ENCODE measurements at places on chromosomes 3 and 15. TPM values are rescaled to one million over a fixed set of nuclear protein-coding genes. Genes with fewer than 3 reads are reported as not detected.
A peak's percentile ranks its signal among the peaks of the same experiment; 100 is the strongest.

The FBXO40 gene
- 0.06 TPM for total RNA-seq

The GRK7 gene
- total RNA-seq = not detected

The MNS1 gene
- total RNA-seq = not detected

The ADAMTSL3 gene
- total RNA-seq = 1.4 TPM

The MAGI1 gene
- 77.9 TPM for total RNA-seq

The ARL6 gene
- total RNA-seq = 12.0 TPM

The GP5 gene
- total RNA-seq = 0.13 TPM

The CCDC9B gene
- 0.78 TPM for total RNA-seq

- no peak for DNase-seq
These were observed 34.8 kb downstream of the CCNL1 start for GRCh38 chr3:157125101-157125500.

DNA sequence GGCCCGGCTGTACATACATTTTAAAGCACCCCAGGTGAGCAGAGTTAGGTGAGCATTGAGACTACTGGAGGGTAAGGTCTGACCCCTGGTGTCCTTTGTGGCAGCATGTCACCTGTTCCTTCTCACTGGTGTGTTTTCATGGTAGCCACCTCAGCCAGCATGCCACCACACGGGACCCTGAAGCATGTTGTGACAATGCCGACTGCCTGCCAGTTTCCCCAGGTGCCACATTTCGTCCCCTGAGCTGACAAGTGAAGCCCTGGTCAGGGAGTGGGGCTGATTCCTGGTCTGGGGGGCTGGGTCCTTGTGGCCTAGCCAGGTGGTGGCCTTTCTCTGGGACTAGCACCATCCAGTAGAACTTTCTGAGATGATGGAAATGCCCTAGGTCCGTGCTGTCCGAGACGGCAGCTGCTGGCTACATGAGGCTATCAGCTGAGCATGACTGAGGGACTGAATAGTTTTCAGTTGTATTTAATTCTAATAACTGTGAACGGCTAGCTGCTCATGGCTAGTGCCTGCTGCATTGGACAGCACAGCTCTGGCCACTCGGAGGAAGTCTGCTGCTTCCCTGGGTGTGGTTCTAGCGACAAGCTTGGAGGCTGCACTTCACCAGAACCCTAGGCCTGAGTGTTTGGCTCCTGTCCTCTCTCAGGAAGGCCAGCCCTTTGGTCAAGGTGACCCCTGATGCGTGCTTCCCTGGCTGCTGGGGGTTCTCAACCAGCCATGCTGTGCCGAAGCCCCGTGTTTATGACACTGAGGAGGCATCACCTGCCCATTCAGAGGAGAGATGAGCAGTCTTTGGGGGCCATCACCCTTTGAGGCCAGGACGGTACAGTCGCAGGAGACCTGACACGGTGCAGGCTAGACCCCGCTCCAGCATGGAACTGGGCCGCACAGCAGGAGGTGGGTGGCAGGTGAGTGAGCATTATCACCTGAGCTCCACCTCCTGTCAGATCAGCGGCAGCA, 3.9 kb downstream of the C3orf22 start:
- no peak for DNase-seq

GRCh38 chr3:130565224-130565623, 48.2 kb downstream of the COL6A6 start:
- DNase-seq = no peak

DNA sequence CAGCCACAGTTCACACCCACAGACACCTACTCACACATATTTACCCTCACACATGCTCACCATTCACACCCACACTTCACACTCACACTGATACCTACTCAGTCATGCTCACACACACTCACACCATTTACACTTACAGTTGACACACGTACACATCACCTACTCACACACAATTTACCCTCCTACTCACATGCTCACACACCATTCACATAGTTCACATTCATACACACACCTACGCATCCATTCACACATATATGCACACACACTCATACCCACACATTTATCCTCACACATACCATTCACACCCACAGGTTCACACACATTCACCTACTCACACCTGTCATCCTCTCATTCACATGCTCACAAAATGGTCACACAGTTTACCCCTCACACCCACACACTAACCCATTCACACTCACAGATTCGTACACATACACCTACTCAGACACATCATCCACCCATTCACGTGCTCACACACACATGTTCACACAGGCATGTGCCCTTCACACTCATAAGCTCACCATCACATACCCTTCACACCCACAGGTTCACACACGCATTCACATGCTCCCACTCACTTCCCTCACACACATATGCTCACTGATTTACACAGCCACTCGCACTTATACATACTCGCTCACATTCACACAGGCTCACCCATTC, 42.3 kb downstream of the HMCES start:
- DNase-seq = no peak

DNA sequence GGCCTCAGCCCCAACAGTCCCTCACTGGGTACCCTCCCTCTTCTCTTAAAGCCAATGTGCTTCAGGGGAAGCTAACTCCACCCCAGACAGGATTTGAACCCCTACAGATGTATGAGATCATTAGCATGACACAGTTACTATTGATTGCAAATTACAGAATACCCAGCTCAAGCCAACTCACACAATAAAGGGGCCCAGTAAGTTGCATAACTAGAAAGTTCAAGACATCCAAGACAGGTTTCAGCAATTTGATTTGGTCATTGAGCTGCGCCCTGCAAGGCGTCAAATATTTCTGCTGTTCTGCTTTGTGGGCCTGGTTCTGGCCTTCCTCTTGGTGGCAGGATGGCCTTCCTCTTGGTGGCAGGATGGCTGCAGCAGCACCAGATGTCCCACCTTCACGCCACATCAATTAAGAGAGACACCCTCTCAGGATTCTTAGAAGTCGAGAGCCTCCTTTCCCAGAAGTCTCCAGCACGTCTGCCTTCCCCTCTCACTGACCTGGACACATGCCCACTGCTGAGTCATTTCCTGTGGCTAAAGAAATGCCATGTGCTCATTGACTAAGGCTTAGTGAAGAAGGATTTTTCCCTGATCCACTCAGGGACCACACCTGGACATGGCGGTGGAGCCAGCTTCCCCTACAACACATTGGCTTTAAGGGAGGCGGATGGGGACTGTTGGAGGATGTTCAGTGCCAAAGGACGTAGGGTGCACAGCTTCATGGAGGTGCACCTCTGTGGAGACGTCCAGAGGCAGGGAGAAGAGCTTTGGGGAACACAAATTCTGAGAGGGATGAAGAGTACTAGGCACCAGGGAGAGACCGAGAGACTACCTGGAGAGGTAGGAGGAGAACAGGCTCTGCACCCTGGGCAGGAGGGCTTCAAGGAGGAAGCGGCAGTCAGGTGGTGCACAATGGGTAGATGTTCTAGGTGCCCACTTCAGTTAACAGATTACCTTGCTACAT, 49.1 kb downstream of the DNASE1L3 start:
- no peak for DNase-seq

DNA sequence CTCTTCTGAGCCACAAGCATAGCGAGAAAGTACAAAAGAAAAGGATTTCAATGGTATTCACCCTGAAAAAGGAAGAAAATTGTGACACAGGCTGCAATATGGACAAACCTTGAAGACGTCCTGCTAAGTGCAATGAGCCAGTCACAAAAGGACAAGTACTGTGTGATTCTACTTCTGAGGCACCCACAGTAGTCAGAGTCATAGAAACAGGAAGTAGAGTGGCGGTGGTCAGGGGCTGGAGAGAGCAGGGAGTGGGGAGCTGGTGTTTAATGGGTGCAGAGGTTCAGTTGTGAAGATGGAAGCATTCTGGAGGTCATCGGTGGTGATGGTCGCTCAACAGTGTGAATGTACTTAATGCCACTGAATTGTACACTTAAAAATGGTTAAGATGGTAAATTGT, 180.5 kb downstream of the APBA2 start:
- DNase-seq = no peak

DNA sequence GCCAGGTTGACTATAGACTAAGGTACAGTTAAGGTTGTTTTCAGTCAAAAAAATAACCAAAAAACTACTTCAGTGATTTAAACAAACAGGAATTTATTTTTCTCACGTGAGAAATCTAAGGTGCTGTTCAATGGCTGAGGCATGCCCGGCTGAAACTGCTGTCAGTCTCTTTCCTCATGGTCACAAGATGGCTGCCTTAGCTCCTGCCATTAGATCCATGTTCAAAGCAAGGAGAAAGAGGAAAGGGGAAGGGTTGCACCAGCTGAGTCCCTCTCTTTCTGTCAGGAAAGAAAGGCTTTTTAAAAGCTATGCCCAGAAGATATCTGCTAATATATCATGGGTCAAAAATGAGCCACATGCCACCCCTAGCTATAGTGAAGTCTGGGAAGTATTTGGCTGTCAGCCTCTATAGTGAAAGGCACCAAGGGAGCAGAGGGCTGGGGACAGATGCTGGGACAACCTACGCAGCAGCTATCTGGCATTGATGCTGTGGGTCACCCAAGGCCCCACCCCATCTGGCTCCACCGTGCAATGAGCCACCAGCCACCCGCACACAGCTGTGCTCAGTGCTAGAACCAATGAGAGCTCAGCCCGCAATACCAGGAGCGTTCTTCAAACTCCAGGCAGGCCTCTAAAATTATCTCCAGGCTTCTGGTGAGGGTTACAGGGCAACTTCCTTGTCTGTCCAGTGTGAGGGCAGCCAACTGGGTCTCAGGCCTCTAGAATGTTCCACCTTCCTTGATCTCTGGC, 64.7 kb upstream of the GATA2 start:
- no peak for DNase-seq

GRCh38 chr15:101542306-101543025, 53.0 kb upstream of the PCSK6 start:
- DNase-seq = no peak

DNA sequence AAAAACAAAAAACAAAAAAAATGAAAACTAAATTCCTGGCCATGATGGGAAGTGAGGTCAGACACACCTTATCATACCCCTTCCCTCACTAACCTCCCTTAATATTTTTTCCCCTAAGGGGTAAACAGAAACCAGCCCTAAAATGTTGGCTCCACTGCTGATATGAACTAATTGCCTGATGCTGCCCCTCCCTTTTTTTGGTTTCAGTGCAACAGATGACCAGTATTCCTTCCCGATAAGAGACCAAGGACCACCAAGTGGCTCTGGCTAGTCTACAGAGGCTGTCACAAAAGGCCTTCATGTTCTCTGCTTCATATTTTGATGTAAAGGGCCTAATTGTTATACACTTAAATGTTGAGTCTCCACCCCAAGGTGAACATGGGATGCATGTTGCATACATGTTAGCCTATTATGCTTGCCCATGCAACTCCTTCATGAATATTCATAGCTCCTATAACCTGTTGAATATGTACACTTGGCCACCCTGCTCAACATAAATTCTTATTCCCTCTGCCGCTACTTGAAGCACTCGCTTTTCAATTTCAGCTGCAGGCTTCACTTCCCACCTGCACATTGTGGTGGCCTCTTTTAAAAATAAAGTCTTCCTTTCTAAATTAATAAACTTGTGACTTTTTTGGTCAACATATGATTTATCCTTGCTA, 12.3 kb upstream of the STAC start:
- DNase-seq = no peak

DNA sequence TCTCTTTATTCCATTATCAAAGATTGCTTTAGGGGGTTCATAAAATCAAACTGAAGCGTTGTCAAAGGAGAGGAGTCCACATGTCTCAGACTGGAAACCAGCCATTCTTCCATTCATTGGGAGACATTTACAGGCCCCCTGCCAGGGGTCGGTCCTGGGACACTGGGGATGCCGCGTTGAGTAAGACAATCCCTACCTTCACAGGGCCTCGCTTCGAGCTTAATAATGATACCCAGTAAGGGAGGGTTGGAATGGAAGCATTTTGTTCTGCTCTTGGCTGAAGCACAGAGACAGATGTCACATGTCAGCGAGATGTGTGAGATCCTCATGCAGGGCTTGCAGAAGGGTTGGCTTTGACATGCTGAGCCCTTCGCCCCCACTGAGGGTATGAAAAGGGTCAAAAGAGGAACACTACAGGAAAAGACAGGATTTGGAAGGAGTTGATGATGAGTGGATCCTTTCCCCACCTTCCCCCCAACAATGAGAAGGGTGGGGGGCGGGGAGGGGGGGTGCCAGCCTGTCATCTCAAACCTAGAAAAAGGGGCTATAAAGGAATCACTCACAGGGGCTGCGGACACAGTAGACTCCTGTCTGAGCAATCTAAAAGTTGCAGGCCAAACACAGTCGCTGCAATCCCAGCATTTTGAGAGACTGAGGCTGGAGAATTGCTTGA, 25.6 kb upstream of the ARL8B start:
- no peak for DNase-seq

DNA sequence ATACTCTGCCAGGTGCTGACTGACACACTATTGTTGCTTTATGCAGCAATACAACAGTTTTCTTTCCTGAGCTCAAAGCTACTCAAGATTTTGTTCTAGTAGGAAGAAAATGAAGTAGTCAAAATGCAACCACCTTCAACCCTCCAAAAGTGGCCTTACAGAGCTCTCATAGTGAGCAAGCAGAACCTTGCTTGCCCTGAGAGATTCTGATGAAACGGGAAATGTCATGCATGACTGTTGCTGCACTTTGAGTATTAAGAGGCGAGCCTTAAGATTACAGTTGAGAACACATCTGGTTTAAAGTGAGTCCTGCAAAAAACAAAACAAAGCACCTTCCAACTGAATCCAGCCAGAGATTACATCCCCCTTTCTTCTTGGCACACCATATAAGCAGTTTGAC, 29.7 kb downstream of the MINDY4B start:
- DNase-seq = no peak

DNA sequence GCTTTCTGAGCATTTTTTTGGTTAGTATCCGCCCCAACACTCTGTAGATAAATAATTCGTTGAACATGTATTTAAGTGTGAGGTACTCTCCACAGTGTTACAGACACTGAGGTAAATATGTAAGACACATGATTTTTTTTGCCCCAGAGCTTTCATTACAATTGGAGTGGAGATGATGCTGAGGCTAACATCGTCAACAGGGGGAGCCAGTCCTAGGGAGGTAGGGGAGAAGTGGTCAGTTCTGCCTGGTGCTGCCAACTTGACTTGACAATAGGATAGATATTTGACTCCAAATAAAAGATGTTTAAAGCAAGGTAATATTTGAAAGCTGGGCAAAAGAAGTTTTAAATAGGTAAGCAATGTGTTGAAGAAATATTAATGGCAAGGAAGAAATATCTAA, 295.7 kb downstream of the UNC13C start:
- DNase-seq = peak; percentile 9

Data from H1 (cell line).